Stimulated activated naive CD4-positive, alpha-beta T cell (primary cell): ENCODE measurements at places on chromosomes 3 and 15.

DNA sequence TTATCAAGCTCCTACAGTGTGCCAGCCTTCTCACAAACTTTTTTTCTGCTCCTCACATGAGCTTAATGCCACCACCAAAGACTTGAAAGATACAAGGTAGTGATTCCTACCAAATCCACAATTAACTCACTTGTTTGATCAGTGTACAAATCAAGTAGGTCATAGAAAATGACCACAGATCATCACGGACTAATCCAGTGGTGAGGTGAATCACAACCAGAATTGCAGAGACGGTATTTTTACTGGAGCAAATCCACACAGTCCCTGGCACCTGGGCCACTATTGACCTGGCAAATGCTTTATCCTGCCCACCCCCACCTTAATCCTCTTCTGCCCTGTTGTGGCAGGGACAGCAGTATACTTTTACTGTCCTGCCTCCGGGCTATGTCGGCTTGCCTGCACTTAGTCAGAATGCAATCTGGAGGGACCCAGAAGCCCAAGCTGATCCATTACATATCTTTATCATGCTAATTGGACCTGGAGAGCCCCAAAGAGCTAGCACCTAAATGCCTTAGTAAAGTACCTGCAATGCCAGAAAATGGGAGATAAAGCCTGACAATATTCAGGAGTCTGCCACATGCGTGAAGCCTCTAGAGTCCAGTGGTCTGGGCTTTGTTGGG, 83.9 kb upstream of the CDV3 start:
- DNase-seq: no peak

DNA sequence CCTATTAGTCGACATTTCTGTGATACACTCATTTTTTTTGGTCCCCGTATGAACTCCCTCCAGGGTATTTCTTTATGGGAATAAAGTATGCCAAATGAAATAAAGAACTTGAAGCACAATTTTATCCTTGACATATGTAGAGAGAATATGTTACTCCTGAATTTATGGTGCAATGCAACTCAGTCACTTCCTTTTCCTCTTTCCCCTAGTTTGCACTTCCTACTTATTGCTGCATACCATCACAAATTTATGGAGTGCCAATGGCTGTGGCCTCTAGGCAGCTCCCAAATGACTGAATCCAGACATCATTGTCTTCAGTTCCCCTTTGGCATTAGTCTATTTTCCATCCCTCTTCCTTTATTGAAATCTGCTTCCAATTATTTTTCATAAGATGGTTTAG, 403.5 kb downstream of the FHIT start:
- no peak for DNase-seq

DNA sequence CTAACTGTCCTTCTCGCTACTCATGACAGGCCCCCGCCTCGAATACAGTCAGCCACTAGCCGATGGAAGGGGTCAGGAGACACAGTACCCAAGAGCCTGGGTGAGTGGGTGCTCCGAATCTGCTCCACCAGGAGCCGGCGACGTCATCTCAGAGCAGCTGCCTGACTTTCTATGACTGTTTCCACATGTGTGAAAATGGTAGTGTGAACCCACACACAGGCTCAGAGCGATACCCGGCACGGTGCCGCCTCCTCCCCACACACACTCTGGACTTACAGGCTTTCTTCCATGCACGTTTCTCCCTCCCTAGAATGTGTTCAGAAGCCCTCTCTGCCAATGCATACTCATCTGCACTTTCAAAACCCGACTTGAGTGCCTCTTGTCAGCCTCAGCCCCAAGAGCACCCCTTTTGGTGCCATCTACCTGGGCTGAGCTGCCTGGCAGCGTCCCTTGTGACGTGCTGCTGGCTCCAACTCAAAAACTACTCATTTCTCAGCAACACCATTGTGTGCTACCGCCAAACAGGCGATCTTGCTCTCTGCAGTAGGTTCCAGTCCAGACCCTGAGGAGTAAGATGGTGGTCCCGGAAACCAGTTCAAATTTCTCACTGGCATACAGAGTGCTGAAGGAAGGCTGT, 29.7 kb downstream of the VGLL4 start:
- DNase-seq: no peak

DNA sequence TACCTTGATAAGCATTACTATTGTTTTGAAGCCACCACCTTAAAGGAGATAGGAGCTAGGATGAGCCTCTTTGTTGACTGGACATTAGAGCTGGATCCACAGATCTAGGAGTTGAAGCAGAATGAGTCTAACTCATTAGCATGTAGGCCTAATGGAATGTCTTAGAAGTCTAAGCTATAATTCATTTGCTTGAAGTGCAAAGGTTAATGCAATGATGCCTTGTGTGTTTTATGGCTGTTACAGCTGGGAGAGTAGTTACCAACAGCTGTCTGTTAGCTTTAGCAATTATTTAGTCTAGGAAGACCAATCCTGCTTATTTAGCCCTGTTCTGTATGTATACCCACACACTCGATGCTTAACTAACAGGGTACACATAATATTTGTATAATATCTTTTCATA, 419.3 kb downstream of the TUSC7 start:
- no peak for DNase-seq

DNA sequence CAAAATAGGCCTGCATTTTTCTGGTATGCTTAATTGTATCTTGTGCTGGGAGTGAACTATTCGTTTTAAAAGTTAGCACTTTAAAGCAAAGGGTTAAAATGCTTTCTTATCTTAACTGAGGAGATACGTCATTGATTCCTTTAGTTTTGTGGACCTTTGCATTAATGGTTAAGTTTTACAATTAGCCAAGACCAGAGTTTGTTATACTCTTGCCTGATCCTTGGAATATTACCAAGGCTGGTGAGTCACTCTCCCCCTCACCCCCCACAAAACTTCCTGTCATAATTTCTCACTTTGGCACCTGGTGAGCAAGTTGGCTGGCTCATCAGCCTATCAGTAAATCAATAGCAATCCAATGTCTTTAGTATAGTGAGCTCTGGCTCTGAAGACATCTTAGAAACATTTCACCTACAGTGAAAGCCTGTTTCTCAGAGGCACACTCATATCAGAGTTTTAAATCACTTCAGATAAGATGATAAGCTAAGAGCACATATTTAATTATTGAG, 26.7 kb downstream of the SLC2A2 start:
- no peak for DNase-seq

GRCh38 chr3:35413483-35413882, 225.8 kb upstream of the ARPP21 start:
- DNase-seq: no peak

GRCh38 chr15:40121911-40122638, 13.4 kb upstream of the BMF start:
- no peak for DNase-seq

GRCh38 chr15:41231422-41232226, 556 bp downstream of the CHP1 start:
- no peak for DNase-seq

- DNase-seq: no peak
These were observed 19.9 kb downstream of the KLF13 start for GRCh38 chr15:31346367-31347066.

DNA sequence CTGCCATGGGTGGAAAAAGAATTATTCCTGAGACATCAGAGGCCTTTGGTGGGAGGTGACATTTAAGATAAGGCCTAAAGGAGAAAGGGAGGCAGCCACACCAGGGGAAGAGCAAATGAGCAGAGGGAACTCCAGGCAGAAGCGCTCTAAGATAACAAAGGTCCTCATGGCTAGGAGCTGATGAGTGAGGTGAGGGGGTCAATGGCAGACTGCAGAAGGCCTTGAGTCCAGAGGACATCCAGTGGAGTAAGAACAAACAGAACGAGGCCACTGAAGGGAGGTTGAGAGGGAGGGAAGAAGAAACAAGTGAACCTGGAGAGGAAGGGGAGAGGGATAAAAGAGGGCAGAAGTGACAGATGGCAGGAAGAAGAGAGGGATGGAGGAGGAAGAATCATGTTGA, 97.3 kb downstream of the CTNNB1 start:
- DNase-seq: no peak

GRCh38 chr3:53730576-53730975, 115.6 kb downstream of the CHDH start:
- DNase-seq: no peak

- no peak for DNase-seq
These were observed 69.8 kb downstream of the FEM1B start for GRCh38 chr15:68347392-68347791.

DNA sequence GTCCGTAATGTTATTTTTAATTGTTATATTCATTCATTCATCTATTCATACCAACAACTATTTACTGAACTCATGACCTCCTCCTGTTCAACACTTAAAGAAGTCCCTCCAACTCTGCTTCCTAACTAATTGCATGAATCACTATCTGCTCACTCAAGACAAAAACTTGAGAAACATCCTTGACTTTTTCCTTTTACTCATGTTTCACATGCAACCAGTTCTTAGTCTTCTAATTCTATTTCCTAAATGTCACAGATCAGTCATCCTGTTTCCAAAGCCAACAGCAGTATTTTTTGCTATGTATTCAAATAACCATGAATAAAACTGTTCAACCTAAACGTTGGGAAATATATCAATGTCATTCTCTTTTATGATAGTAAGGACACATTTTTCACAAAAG, 124.6 kb upstream of the GBE1 start:
- no peak for DNase-seq

GRCh38 chr3:44106756-44107155, 134.9 kb upstream of the TOPAZ1 start:
- no peak for DNase-seq

- no peak for DNase-seq
These were observed 48.5 kb upstream of the SLC4A7 start for GRCh38 chr3:27532426-27533260.

DNA sequence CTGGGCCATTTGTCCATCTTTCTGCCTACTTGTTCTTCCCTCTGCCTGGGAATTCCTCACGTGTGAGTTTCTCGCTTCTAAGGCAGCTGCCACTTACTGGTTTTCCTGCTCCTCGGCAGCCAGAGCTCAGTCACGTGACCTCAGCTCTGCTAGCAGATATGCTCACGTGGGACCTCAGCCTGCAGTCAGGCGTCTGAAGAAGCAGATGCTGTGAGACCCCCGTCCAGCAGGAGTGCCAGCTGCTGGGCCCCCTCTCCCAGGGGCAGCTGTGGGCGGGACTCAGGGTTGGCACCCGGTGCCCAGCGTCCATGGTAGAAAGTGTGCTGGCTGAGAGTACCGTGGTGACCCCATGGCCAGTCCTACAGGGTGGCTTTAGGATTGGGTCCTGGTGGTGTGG, 161.3 kb upstream of the TLE3 start:
- DNase-seq: peak; percentile 61

DNA sequence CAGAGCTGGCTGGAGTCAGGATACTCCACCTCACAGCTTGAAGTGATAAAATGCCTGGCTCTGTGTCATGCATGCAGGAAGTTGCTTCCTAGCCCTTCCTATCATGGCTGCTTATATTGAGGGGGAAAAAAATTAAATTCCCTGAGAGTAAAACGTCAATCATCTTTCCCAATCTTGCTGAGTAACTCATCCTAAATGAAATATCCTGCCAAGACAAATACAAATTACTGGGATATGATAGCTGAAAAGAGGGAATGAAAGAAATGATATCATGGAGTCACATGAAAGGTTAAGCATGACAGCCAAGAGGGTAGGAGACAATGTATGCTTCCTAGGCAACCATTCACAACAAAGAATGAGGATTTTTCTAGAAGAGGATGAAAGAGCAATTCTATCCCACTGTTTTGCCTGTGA, 110.6 kb downstream of the ABI3BP start:
- no peak for DNase-seq

- no peak for DNase-seq
These were observed 82.5 kb upstream of the NAALADL2 start for GRCh38 chr3:174776636-174777035.

DNA sequence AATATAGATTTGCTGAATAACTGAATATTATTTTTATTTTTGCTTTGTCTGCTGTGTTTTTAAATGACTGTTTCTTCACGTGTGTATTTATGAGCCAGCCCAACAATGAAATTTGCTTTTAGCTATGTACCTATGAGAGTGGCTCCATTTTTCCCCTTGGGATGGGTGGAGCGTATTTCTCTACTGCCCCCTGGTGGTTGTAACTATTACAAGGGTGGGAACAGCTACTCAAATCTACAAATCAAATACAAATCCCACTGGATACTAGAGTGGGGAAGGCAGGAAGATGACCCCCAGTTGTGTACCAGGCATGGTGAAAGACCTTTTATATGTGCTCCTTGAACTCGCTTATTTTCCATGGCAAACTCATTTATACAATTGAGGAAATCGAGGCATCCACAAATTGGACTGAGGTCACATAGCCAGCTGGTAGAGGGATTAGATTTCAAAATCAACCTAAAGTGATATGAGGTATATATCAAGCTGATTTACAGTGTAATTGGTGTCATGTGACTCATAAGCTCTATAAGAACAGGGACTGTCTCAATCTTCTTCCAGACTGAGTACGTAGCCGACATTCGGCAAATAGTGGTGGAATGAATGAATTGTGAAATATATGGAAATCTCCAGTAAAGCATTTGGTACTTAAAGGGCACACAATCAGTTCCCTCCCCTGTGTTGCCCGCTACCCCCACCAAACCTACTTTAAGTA, 69.5 kb upstream of the VEPH1 start:
- DNase-seq: peak; percentile 1

DNA sequence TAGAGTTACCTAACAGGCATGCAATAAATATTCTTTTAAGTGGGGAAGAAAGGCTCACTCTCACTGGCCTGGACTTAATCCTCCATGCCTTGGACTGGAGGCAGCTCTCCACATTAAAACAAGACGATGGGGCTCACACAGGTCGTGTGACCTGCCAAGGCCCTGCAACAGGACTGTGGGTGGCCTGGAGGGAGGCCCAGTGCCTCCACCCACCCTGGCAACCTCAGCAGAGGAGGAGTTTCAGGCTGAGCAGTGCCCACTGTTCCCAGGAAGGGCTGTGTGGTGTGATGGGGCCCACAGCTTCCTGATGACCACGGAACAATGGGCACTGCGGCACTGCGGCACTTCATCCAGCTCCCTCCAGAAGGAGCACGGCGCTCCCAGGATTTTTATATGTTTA, 5.5 kb downstream of the UROC1 start:
- DNase-seq: no peak

- peak; percentile 78 for DNase-seq
These were observed 815 bp downstream of the ULK4 start for GRCh38 chr3:41960826-41961750.

DNA sequence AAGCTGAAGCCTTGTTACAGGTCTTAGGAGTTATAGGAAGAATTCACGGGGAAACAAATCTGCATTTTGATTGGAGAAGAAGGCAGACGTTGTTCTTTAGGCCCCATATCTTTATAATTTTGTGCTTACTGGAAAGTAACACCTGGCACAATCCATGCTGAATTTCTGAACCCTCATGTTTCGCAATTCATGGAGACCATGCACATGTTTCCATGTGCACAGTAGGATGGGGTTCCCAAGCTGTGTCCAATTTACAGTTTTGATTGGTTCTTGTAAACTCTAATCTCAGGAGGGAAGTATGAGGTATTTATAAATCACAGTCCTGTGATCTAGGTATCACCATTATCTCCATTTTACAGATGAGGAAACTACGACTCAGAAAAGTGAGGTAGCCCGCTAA, 7.8 kb upstream of the SCAANT1 start:
- DNase-seq: no peak
